ENCODE measurements at places on chromosomes 3 and 15.

DNA sequence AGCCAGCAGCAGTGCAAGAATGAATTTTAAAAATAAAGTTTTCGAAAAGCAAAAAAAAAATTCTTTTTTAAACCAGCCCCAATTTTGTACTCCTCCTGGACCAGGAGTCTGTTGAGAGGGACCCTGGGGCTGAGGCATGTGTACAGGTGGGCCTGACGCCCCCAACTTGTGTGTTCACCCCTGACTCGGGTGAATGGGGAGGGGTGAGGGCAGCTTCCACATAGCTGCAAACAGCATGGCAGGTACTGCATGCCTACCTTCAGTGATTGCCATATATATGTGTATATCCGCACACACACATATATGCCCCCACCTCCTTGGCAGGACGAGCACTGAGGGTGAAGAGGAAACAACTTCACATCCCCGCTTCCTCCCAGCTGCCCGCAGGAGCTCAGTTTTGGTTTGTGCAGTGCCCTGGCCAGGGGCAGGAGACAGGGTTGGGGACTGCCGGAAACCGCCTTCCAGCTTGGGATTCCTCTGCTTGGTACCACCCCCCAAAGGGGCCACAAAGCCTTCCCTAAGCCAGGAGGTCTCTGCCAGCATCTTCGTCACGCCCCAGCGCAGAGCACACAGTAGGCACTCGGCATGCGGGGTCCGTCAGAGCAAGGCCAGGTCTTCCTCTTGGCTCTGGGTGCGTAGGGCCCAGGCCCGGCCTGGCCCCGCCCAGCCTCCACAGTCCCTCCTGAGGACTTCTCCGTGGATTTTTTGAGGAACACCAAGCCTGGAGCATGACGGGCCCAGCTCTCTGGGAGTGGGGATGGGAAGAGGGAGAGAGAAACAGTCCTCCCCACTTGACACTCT is 61.8 kb upstream of the RPL32 start:
- H3K27ac ChIP-seq: peak overlapping the region; percentile 17
- peaks cover 44% of the 10 kb centered on the region for H3K4me1 ChIP-seq
- no peak overlapping the region for H3K4me3 ChIP-seq
- peaks cover 4% of the 10 kb centered on the region for H3K36me3 ChIP-seq

DNA sequence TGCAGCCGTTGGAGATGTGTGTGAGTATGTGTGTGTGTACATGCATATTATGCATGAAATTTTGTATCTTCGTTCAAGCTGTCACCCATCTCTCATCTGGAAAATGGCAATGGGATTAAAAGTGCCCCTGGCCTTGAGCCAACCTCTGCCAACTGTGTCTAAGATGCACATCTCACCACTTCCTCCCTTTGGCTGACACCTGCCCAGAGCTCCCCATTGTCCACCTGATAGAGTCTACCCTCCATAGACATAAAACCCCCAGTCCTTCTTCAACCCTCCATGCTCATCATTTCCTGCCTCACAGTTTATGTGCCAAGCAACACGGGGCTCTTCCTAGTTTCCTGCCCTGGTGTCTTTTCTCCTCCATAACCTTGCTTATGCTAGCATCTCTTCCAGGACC is 187.5 kb upstream of the HES1 start:
- peaks cover 2% of the 10 kb centered on the region for H3K4me1 ChIP-seq
- no peak for DNase-seq
- no peaks in the 10 kb centered on the region for H3K36me3 ChIP-seq

GRCh38 chr3:125212509-125213363 is at the start of gene SLC12A8:
TSS of gene SLC12A8 (minus strand) at chr3:125212748. CDS start at chr3:125211349, 1,399 bp downstream.
- peaks cover 6% of the 10 kb centered on the region for H3K27me3 ChIP-seq
- peak within 1 kb of the TSS; percentile 74 for H3K4me3 ChIP-seq
- DNase-seq: no peak
- H3K27ac ChIP-seq: no peak within 1 kb of the TSS

DNA sequence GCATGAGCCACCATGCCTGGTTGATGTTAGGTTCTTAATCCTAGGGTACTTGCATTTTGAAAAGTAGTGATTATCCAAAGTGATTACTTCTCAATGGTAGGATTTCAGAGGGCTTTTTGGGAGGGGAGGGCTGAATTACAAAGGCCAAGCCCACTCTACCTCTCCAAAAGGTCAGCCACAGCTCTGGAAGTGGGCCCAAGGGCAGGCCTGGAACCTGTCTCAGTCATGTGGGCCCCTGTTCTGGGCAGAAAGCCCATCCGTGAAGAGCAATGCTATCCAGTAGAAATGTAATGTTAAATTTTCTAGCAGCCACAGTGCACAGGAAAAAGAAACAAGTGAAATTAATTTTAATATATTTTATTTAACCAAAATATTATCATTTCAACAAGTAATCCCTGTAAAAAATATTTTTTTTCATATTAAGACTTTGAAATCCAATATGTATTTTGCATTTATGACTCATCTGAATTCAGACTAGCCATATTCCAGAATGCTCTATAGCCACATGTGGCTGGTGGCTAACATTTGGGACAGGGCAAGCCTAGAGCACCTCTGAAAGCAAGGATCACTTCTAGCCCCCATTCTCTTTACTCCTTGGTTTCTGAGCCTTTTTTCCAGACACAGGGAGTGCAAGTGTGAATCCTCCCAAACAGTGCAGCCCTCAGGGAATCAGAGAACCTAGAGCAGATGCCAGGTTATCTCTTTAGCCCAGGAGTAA is 16.8 kb downstream of the RFT1 start:
- no peak overlapping the region for H3K27ac ChIP-seq
- H3K4me1 ChIP-seq: no peaks in the 10 kb centered on the region
- H3K4me3 ChIP-seq: no peak overlapping the region
- H3K27me3 ChIP-seq: peaks cover 1% of the 10 kb centered on the region
- H3K36me3 ChIP-seq: no peaks in the 10 kb centered on the region

GRCh38 chr3:115401298-115401697 is 222.0 kb upstream of the GAP43 start:
- no peak overlapping the region for H3K4me3 ChIP-seq
- no peak for DNase-seq
- peaks cover 53% of the 10 kb centered on the region for H3K4me1 ChIP-seq
- no peaks in the 10 kb centered on the region for H3K36me3 ChIP-seq

- H3K4me1 ChIP-seq: peaks cover 5% of the 10 kb centered on the region
- no peak for DNase-seq
- H3K27ac ChIP-seq: no peak overlapping the region
- H3K4me3 ChIP-seq: no peak overlapping the region
Observed at GRCh38 chr3:192259661-192260060, 467.7 kb downstream of the FGF12 start.

DNA sequence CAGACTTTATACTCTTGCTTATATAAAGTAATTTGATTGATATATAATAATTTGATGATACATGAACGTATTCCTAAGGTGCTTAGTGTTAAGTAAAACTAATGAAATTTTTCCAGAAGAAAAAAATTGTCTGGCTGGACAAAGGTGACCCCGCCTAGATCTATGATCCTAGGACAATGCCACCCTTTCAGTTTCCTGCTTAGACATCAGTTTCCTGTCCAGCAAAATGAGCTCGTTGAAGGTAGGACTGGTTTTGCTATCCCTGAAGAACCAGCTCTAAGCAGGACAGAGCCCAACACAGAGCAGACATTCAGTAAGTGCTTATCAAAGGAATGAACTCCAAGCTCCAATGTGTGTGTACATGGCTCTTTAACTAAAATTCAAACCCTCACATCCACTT is 80.8 kb upstream of the SNTN start:
- no peak overlapping the region for H3K27ac ChIP-seq
- H3K27me3 ChIP-seq: no peaks in the 10 kb centered on the region
- no peak for DNase-seq
- H3K36me3 ChIP-seq: peaks cover 5% of the 10 kb centered on the region
- no peaks in the 10 kb centered on the region for H3K4me1 ChIP-seq
- H3K4me3 ChIP-seq: no peak overlapping the region

GRCh38 chr3:174330303-174330702 is 528.8 kb upstream of the NAALADL2 start:
- peaks cover 6% of the 10 kb centered on the region for H3K4me1 ChIP-seq
- H3K4me3 ChIP-seq: no peak overlapping the region
- DNase-seq: no peak
- H3K27ac ChIP-seq: no peak overlapping the region

- no peak overlapping the region for H3K27ac ChIP-seq
- H3K4me3 ChIP-seq: no peak overlapping the region
- no peaks in the 10 kb centered on the region for H3K36me3 ChIP-seq
- no peaks in the 10 kb centered on the region for H3K4me1 ChIP-seq
- no peak for DNase-seq
Observed at GRCh38 chr3:158354713-158355112, 216.3 kb upstream of the MLF1 start.

GRCh38 chr15:75069301-75069925 is 46.0 kb downstream of the PPCDC start:
- H3K4me1 ChIP-seq: no peaks in the 10 kb centered on the region
- DNase-seq: no peak
- no peak overlapping the region for H3K27ac ChIP-seq

DNA sequence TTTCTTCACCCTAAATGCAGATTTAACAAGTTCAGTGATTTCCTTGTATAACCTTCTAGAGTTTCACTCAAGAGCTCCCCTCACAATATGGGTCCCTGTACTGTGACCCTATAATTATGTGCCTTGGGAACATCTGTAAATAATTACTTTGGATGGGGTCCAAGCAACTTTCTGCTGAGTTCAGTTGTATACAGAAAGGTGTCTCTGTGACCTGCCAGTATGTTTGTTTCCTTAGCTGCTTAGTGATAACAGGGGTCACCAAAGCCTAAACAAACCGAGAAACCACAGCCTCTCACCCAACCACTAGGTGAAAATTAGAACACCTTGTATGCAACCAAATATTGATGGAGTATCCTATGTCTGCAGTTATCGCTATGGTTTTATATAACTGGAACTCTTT is 29.8 kb upstream of the SLC25A36 start:
- H3K27me3 ChIP-seq: no peaks in the 10 kb centered on the region
- no peaks in the 10 kb centered on the region for H3K36me3 ChIP-seq
- DNase-seq: no peak
- H3K4me3 ChIP-seq: no peak overlapping the region
- no peaks in the 10 kb centered on the region for H3K4me1 ChIP-seq

DNA sequence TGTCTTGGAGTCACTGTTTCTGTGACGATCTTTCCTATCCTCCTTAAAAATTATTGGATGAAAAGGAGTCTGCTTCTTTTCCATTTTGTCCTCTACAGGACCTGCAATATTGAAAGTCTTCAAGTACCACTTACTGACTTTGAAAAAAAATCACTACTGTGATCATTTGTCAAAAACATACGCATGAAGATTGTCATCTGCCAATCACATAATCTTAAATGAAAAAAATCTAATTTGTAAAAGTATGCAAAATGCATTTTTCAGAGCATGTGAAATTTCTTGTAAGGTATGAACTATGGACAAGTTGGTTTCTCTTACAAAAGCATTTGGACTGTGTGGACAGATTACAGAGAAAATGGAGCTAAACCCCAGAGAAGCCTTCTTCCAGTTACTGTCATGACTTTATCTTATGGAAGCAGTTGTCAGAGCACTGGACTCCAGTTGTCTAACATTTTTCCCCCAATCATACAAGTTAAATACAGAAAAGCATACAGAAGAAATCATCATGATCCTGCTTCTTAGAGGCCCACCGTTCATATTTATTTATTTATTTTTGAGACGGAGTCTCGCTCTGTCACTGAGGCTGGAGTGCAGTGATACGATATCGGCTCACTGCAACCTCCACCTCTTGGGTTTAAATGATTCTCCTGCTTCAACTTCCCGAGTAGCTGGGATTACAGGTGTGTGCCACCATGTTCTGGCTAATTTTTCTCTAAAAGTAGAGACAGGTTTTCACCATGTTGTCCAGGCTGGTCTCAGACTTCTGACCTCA is 3.4 kb upstream of the PXK start:
- H3K27me3 ChIP-seq: peaks cover 3% of the 10 kb centered on the region
- no peak overlapping the region for H3K4me3 ChIP-seq

DNA sequence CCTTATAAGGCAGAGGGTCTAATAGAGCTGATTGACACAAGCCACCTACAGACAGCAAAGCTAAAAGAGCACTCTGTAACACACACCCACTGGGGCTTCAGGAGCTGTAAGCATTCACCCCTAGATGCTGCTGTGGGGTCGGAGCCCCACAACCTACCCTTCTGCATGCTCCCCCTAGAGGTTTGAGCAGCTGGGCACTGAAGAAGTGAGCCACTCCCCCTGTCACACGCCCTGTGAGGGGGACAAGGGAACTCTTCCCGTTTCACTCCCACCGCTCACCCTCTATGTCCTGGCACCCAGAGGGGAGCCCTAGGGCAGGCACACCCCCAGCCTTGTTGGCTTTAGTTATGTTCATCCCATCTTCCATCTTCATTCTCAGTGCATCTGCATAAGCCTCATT is 9.4 kb upstream of the CSTA start:
- no peak overlapping the region for H3K27ac ChIP-seq
- H3K27me3 ChIP-seq: peaks cover 2% of the 10 kb centered on the region
- no peak for DNase-seq
- no peak overlapping the region for H3K4me3 ChIP-seq

- no peaks in the 10 kb centered on the region for H3K36me3 ChIP-seq
- no peak for DNase-seq
- peaks cover 5% of the 10 kb centered on the region for H3K4me1 ChIP-seq
- H3K4me3 ChIP-seq: no peak overlapping the region
- H3K27ac ChIP-seq: no peak overlapping the region
Observed at GRCh38 chr3:57065588-57065987, 5.1 kb downstream of the SPATA12 start.

- no peak for DNase-seq
- no peak overlapping the region for H3K4me3 ChIP-seq
- H3K4me1 ChIP-seq: peaks cover 9% of the 10 kb centered on the region
- no peak overlapping the region for H3K27ac ChIP-seq
- no peaks in the 10 kb centered on the region for H3K36me3 ChIP-seq
Observed at GRCh38 chr15:41940441-41940857, 31.9 kb downstream of the EHD4 start.

DNA sequence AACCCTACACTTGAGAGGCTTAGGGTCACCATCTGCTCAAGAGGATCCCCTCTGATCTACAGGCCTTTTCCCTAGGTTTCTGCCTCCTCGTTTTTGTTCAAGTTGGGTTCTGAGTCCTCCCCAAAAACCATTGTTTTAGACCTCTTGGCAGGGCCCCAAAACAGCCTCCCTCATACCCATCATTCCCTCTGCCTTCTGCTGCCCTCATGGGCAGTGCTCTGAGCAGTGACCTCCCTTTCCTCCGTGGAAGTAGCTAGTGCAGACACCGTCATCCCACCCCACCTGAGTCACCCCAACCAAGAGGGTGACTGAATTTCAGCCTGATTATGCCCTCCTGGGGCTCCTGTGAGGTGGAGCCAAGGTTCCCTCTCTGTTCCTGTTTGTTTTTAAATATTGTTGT is 92.0 kb downstream of the RBPMS2 start:
- peaks cover 14% of the 10 kb centered on the region for H3K27me3 ChIP-seq
- no peak overlapping the region for H3K27ac ChIP-seq
